ENCODE measurements at places on chromosomes 12 and 14.

- peak; percentile 74 for DNase-seq
Observed at GRCh38 chr12:46267575-46267824, 1.3 kb downstream of the SLC38A1 start.

- no peak for DNase-seq
Observed at GRCh38 chr12:94622475-94622874, 27.9 kb downstream of the TMCC3 start.

DNA sequence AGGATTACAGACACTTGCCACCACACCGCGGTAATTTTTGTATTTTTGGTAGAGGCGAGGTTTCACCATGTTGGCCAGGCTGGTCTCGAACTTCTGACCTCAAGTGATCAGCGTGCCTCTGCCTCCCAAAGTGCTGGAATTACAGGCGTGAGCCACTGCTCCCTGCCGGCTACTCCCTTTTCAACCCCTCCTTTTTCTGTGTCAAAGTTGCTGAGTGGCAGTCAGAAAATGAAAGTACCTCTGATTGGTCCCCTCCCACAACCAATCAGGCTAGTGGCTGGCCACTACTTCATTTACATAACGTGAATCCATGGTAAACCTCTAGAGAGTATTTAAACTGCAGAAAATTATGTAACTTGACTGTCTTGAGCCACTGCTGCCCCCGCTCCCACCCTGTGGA lies 5.9 kb downstream of the RESF1 start:
- no peak for DNase-seq

GRCh38 chr12:121537814-121538698 lies 42.8 kb downstream of the KDM2B start:
- peak; percentile 52 for DNase-seq

DNA sequence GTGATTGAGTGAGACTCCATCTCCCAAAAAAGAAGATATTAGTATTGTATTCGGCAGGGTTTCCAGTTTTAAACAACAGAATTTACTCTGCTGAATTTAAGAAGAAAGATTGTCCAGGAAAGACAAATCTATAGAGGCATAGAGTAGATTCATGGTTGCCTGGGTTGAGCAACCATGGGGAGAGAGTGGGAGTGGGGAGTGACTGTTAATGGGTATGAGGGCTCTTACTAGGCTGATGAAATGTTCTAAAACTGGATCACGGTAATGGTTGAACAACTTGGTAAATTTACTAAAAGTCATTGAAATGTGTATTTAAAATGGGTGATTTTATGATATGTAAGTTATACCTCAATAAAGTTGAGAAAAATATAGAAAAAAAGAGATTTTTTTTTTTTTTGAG lies 13.9 kb upstream of the C12orf76 start:
- DNase-seq = no peak

DNA sequence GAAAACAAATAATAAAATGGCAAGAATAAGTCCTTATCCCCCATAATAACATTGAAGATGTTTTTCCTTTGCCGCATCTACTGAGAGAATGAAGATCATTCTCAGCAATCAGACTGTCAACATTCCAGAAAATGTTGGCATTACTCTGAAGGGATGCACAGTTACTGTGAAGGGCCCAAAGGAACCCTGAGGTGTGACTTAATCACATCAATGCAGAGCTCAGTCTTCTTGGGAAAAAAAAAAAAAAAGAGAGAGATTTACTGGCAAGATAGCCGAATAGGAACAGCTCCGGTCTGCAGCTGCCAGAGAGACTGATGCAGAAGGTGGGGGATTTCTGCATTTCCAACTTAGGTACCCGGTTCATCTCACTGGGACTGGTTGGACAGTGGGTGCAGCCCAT lies 41.3 kb upstream of the OR6J1 start:
- DNase-seq = no peak

- DNase-seq = no peak
Observed at GRCh38 chr12:70638639-70639360, 1.6 kb upstream of the PTPRB start.

- no peak for DNase-seq
Observed at GRCh38 chr12:116454076-116454475, 105.1 kb upstream of the MAP1LC3B2 start.

- no peak for DNase-seq
Observed at GRCh38 chr12:75953312-75953906, 78.2 kb downstream of the PHLDA1 start.

DNA sequence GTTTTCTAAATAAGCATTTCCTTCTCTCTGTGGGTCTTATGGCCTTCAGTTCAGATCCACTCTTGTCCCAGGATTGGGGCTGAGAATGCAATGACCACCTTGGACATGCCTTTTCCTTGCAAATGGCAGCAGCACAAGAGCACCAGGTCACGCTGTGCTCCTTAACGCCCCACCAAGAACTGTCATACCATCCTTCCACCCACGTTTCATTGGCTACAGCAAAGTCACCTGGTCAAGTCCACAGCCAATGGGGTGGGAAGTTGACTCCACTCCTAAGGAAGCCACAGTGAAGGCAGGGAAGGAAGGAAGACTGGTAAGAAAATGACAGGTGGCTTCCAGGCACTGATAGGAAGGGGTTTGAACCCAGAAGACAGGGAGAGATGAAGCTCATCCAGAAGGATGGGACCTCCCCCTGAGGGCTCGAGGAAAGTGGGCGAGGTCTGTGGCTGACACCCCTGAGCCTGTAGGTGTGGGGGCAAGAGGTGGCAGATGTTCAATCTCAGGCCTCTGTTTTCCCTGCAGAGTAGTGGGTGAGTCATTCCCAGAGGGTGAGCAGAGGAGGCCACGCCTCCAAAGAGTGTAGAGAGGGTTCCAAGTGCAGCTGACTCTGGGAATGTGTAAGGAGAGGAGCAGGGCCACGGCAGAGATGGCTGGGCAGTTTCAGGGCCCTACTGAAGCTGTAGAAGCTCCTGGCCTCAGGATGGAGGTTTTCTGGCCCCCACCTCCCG lies 113.5 kb upstream of the VRK1 start:
- DNase-seq = no peak

DNA sequence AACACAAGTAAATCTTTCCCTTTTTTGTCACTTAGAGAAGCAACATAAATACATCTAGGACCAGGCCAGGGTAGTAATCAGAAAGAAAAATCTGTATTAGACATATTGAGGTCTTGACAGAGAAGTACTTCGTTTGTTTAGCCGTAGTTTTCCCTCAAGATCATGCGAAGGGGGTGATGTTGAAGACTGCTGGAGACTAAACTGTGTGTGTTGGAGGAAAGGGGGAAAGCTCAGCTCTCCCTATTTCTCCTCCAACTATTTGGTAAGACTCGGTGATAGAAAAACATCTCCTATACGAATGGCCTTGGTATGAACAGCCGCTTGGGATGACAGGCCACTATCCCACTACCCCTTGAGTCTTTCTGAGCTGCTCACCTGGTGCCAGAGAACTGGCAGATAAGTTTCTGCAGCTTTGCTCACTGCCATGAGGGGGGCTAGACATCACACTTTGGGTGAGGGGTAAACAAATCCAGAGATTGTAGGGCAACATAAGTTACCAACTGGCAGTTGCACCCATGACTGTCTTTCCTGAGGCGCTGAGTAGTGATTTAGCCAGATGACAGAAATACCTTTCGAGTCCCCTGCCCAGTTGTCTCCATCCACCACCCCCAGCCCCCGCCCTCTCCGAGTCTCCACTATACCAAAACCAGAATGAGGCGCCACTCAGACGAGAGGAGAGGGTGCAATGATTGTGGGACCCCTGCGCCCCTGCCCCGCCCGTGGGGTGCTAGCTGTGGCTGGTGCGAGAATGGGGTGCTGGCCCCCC lies 685 bp downstream of the VAMP1 start:
- DNase-seq = peak; percentile 66

DNA sequence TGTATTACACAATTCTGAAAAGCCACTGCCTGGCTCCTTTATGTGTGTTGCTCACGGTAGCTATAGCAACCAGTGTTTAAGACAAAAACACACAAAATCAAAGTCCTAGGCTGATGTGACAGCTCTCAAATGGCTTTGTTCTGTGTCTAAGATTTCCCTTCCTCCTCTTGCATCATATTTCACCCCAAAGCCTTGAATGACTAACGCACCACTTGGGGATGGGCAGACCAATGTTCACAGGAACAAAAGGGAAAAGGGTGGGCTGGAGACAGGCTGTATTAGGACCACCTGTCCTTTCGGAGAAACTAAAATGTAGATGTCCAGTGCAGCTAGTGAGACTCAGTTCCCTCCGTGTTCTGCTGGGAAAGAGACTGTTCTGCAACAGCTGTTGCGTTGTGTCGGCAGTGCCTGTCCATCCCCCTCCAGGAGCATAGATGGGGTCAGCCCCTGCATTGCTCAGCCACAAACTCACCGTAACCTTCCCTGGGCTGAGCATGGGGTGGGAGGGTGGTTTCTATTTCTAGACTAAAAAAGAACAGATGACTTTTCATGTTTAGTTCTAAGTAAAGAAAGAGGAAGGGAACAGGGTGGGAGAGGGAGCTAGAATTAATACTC lies 26.8 kb upstream of the DAAM1 start:
- DNase-seq = no peak

GRCh38 chr14:105083926-105084685 lies 18.9 kb upstream of the GPR132 start:
- DNase-seq = no peak

- no peak for DNase-seq
Observed at GRCh38 chr12:6959058-6959804, 8.1 kb downstream of the PTPN6 start.

- DNase-seq = no peak
Observed at GRCh38 chr12:123479442-123480180, 21.7 kb downstream of the SNRNP35 start.

DNA sequence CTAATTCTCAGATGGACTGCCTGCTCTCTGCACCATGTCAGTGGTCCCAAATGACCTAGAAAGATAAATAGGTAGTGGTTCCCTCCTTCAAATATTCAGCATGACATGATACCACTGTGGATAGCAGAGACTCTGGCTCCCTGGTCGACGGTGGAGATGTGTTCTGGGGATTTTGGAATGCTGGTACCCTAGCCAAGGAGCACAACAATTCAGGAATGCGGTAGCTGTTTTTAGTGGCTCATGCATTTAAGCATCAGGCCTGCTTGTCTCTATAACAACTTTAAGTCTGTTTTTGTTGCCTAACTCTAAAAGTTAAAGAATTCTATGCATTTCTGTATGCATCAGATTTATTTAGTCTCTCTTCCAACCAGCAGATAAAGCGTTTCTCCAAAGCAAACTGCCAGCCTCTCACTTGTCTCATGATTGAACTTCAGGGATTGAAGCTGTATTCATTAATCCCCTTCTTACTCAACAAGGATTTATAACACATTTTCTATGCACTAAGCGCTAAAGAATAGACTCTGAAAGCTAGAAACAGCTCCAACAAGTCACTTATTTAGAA lies 164.9 kb upstream of the BMP4 start:
- DNase-seq = no peak

- no peak for DNase-seq
Observed at GRCh38 chr12:124368421-124369032, 73.6 kb downstream of the RFLNA start.

DNA sequence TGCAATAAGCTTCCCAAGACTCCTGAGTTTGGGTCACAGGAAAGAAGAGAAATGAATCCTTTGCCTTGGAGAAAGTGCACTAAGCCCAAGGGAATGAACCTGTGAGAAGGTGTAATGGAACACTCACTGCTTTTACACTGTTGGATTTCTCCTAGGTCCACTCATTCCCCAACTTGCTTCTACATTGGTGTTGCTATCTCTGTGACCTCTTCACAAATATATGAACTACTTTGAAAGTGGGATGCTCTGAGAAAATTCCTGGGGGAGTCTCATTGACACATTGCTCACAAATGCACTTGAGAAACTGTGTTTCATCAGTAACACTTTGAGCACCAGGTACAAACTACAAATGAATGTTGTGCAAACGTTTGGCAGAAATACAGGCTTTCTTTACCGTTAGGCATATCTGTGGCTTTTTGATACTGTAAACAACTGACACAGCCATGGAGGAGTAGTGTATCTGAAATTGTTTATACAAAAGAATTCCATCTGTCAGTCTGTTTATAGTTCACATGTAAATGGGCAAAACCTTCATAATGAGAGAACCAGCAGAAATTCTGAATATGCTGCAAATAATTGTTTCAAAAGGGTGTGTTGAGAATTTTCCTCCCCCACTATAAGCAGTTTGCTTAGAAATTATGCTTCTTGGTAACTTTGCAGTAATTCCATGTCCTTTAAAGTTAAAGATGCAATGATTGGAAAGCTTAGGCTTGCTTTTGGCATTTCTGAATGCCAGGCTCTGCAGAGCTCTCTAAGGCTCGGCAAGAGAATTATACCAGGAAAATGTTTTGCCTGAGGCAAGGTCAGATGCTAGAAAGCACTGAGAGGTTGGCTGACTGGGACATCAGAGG lies 348.5 kb upstream of the DDHD1 start:
- DNase-seq = no peak

- peak; percentile 11 for DNase-seq
Observed at GRCh38 chr12:121953695-121954094, 35.3 kb downstream of the CFAP251 start.

- DNase-seq = no peak
Observed at GRCh38 chr12:129169928-129170327, 316.6 kb downstream of the GLT1D1 start.

DNA sequence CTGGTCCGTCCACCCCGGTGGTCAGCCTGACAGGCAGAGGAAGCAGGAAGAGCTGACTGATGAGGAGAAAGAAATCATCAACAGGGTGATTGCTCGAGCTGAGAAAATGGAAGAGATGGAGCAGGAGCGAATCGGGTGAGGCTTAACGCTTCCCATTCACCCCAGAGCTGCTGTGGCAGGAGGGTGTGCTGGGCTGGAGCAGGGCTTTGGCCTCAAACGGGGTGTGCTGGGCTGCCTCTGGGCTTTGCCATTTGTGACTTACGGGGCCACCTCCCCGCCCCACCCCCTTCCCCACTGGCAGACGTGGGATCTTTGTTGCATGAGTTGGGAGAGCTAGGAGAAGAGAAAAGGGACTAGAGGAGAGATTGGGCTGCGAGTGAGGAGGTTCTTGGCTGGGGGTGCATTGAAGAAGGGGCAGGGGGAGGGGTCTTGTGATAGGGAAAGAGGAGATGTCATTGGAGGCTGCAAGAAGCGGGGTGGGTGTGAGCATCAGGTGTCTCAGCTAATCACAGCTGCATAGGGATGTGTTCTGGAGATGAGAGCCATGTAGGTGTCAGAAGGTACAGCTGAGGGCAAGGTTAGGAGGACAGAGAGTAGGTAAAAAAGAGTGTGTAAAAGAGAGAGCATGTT lies 56.3 kb downstream of the RPH3A start:
- DNase-seq = no peak

DNA sequence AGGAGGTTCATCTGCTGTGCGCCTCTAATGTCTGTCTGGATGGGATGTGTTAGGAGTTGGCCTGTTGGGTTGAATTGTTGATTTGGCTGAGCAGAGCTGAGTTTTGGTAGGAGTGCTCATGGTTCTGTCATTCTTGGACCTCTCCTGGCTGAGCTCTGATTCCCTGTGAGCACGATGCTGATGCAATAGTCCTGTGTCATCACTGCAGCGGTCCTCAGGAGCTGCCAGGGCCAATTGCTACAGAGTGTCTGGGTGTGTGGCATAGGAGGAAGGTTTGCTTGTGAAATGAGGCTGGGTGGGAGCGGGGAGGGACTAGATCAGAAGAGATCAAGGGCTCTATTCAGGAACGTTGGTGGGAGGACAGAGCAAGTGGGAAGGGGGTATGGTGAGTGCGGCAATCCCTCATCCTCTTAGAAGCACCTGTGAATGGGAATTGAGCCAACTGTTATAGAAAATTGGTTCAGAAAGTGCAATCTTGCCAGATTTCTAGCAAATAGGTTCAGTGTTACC lies 21.2 kb downstream of the PEX5 start:
- no peak for DNase-seq

GRCh38 chr14:64235652-64236640 lies 58.2 kb downstream of the ESR2 start:
- DNase-seq = no peak

Data from NCI-H146 (cell line).